ENCODE measurements at places on chromosomes 2 and 18.

DNA sequence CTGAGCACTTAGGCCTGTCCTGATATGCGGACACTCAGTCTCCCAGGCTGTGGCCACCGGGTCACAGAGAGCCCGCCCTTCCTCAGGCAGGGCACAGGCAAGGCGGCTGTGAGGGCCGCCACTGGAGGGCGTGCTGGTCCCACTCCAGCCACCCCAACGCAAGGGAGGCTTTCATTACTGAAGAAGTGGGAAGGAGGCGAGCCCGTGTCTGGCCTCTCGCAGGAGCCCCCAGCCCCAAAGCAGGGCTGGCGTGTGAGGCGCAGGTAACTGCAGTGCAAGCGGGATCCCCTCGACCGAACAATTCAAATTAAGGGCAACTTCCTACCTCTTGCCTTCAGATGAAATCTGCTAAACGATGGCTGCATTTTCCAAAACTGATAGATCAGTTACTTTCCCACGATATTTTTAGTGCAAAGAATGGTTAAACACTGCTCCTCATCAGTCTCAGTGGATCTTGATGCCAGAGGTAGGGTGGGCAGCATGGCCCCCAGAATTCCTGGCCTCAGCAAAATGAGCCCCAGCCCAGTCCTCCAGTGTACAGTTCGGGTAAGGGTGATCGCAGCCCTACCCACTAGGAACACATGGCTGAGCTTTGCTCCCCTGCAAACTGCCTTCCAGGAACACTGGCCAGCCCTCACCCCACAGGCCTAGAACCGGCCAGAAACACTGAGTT is 97.2 kb downstream of the SEPTIN10 start:
- peak; percentile 53 for DNase-seq

- no peak for DNase-seq
Measured at GRCh38 chr2:201813996-201814760, 7.8 kb downstream of the CDK15 start.

- DNase-seq = no peak
Measured at GRCh38 chr2:28011322-28011737, 120.8 kb downstream of the BABAM2 start.

- DNase-seq = no peak
Measured at GRCh38 chr18:75551071-75551470, 123.6 kb upstream of the SMIM21 start.

DNA sequence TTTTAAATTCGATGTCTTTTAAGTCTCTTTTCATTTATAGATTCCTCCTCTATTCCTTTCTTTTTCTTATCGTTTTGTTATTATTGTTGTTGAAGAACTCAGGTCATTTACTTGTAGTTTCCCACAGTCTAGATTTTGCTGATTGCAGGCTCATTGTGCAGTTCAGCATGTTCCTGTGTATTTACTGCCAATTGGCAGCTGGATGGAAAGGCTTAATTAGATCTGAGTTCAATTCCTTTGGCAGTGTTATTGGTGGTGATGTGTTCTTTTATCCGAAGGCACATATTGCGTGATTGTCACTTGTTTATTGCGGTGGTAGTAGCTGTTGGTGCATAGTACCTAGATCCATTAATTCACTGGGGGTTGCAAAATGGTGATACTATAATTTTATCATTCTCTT is 180.7 kb downstream of the BABAM2 start:
- DNase-seq = no peak

GRCh38 chr2:227464361-227464760 is 7.6 kb upstream of the AGFG1 start:
- no peak for DNase-seq

- peak; percentile 97 for DNase-seq
Measured at GRCh38 chr2:195533771-195534642, 123.0 kb upstream of the SLC39A10 start.

GRCh38 chr2:50691513-50691912 is 340.4 kb downstream of the NRXN1 start:
- no peak for DNase-seq

DNA sequence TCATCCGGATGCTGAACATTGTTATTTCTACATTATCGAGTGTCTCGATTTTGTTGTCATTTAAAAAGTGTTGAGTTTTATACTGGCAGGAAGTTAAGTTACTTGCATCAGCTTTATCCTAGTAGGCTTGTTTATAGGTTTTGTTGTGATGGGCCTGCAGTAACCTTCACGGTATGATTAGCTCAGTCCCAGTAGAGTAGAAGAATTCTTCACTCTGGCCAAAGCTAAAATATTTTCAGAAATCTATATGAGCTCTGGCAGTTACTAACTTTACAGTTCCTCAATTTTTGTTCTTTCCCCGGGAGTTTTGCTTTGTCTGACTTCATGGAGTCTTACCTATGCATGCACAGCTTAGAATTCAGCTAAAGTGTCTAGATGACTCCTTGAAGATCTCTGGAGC is 294.9 kb downstream of the NAPG start:
- DNase-seq = no peak

- no peak for DNase-seq
Measured at GRCh38 chr2:50178050-50178449, 853.9 kb downstream of the NRXN1 start.

DNA sequence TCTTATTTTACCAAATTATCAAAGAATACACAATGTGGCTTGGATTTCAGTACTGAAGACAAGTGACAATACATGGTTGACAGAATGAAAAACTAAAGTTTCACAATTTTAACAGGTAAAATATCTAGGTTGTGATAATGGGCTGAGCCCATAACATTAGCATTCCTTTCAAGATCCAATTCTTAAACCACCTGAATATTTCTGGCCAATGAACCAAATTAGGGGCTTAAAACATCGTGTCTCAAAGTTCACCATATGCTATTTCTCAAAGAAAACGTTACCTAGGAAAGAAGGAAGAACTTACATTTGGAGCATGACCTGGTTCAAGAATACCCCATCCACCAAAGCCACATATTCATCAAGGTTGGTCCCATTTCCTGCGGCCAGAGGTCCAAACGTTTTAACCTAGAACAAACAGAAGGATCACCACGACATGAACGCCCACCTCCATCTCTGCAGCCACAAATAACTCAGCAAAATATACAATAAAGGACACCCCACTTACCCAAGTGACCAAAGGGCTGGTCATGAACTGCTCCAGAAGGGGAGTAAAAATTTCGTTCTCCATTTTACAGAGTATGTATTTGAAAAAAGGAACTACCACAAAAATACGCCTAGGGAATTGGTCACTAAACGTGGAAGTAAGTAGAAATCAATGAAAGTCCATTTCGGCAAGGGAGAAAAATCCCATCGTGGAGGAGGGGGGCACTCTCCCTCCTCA is 984 bp downstream of the CCDC88A start:
- peak; percentile 65 for DNase-seq

GRCh38 chr2:6966446-6966940 is 49.3 kb downstream of the RNF144A start:
- no peak for DNase-seq

- DNase-seq = no peak
Measured at GRCh38 chr18:25795213-25795612, 295.2 kb downstream of the SS18 start.

DNA sequence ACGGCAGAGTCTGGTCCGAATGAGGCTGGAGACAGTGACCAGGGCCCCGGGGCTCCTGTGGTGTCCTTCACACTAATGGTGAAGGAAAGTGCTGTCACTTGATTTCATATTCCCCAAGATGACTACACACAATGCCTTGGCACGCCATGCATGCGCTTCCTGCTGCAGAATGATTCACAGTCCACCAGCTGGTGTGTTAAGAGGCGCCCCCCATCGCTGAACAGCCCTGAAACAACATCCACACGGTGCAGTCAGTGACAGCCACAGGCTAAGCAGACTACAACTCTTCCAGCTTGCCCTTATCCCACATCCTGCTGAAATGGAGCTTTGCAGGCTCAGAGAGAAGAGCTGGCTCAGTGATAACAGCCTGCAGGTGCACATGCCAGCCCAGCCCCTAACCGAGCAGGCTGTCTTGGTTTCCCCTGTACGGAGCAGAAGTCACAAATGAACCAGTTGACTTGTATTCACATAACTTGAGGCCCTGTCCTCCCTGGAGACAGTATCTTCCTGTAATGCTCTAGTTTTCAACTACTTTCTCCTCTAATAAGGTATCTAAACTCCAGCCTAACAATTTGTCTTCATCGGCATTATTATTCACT is 24.3 kb upstream of the CDH20 start:
- no peak for DNase-seq

DNA sequence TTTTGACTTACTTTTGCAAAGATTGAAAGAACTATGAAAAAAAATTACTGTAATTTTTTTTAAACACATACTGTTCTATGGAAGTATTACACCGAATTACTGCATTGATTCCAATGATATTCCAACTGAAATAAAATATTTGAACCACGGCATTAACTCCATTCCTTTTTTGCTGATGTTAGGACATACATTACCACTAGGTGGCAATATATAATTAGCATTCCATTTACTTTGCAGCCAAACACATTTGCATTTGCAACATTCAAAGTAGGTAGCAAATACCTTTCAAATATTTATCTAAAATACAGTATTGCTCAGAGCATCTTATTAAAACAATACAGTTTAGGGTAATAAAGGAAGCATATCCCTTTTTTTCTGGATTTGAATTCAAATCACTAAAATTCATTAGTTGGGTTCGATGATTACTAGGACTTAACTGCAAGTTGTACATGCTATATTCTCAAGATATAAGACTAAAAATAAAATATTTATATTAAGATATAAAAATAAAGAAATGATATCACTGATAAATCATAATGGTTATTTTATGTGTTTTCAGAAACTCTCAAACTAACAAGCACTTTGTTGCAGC is 31.3 kb downstream of the LANCL1 start:
- DNase-seq = no peak

DNA sequence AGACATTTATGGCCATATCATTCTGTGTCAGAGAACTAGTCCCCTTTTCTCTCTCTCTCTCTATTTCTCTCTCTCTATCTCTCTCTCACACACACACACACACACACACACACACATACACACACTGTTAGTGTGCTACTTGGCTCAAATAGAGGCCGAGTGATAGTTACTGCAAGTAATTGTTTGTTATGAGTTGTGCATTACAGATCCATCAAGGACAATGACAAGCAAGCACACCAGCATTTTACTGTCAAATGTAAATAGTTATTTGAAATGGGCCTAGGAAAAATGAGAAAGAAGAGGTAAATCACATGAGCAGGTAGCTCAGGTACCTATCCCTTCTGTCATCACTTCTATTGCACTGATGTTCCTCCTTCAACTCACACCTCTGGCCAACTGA is 122.4 kb upstream of the CDH7 start:
- no peak for DNase-seq

DNA sequence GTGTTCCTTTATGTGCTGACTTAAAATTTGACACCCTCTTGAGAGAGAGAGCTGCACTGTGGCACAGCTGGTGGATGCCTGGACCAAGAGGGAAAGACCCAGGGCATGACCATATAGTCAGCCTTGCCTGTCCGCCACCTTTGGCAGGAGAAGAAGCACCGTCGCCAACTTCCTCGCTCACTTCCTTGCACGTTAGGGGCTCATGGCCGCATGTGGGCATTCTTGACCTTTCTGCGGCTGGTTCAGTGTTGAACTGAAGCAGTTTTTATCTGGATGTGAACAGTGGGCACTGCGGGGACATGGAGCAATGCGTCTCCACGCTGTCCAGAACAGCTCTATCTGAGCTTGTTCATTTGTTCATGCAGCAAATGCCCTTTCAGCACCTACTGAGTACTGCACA is 66.9 kb downstream of the TRAPPC12 start:
- DNase-seq = no peak

GRCh38 chr18:37330173-37330572 is 235.4 kb downstream of the CELF4 start:
- DNase-seq = no peak

- DNase-seq = no peak
Measured at GRCh38 chr2:11988691-11989353, 242.4 kb downstream of the LPIN1 start.

DNA sequence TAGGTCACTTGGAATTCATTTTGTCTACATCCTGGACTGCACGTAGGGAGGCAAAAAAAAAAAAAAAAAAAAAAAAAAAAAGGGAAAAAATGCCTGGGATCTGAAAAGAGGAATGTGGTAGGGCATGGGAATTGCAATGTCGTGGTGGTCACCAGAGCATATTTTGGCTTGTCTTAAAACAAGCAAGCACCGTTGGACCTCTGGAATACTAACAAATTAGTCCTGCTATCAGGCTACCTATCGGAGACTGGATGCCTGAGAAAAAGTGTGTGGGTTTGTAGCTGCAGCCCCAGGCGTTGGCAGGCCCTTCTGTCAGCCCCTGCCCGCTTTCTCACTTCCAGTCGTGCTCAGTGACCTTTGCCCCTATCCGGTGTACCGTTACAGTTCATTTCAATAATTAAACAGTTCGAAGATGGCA is 588.5 kb upstream of the ZEB2 start:
- no peak for DNase-seq

- DNase-seq = no peak
Measured at GRCh38 chr2:109386004-109386695, 227.6 kb downstream of the SEPTIN10 start.

DNA sequence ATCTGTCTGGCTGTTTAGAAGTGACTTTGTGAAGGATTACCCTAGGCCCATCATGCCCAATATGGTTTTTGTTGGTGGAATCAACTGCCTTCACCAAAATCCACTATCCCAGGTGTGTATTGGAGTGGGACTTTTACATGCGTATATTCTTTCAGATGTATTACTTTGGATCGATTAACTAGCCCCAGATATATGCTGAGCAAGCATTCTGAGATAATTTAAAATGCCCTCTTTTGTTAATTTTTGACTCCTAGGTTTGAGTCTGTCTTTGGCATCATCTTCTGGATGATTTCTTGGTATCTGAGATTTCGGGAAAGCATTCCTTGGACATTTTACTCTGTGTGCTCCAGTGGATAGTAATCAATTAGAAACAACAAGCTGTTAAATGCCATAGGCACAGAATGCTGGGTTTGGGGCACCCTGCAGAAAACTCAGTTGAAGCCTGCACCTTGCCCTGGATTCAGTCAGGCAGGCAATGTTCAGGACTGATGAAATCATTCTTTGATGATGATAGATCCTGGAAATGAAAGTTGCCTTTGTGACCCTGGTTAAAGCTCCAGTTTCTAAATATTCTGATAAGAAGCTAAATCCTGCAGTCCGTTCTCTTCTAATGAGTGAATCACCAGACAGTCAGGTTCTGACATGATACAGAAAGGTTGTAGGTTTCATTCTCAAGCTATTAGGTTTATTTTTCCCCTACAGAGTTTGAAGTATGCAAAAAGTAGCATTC is 1.1 kb downstream of the UGT1A1 start:
- no peak for DNase-seq

GRCh38 chr2:100822587-100823248 is 2.8 kb downstream of the NPAS2 start:
- DNase-seq = no peak

DNA sequence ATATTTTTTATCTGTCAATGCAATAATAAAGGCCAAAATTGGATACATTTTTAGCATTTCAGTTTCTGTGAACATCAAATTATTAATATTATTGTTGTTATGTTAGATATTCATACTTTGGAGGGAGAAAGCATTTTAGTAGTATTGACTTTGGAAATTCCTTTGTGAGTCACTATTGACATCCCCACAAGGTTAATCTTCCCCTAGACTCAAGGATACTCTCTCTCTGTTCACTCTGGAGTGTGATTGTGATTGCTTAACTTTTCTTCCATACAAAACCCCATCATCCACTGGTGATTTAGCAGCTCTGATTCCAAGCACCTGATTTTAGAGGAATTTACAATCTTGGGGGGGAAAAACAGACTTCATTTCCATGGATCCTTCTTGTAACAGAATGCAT is 352.0 kb downstream of the THSD7B start:
- DNase-seq = no peak

Data from inflammatory macrophage (primary cell).